ENCODE measurements at places on chromosomes 5 and 9.

GRCh38 chr9:2418619-2419018, 203.0 kb upstream of the VLDLR start:
- DNase-seq = peak; percentile 88

- DNase-seq = no peak
Observed at GRCh38 chr9:79107911-79108676, 463.7 kb upstream of the TLE4 start.

DNA sequence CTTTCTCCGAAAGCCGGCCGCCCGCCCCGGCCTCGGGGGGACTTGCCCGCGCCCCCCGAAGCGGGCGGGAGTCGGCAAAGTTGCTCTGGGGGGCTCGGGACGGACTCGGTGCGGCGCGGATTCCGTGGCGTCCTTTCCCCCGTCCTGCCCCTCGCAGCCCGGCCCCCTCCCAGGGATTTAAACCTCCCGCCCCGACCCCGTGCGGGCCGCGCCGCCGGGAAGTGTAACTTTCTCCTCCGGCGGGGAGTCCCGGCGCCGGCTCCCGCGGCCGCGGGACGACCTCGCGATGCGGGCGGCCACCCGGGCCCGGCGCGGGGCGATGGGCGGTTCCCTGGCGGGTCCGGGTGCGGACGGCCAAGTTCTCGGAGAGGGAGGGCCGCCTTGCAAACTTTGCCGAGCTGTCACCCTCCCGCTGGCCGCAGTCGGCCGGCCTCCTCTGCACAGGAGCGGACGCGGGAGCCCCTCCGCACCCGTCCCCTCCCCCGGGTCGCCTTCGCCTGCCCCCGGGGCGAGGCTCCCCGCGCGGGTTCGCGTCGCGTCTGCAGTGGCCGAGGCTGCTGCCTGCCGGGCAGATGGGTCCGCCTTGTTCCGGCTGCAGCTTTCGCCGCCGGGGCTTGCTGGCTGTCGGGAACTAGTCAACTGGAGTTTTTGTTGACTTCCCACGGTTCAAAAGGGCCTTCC, 732 bp downstream of the PBX3 start:
- no peak for DNase-seq

GRCh38 chr9:72871685-72872084, 81.2 kb downstream of the ALDH1A1 start:
- DNase-seq = no peak

DNA sequence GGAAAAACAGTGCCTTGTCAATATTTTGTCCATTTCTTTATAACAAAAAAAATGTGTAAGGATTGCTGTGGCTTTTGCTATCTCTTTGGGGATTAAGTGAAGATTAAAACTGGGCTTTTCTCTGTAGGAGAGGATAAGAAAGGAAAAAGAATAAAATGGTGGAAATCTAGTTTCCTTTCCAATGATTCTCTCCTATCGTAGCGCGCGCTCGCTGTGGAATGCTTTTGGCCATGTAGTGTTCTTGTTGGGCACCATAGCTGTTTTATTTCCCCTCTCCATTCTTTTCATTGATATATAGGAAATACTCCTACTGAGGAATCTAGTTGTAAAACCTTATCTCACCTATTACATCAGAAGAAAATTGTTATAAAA, 1.5 kb downstream of the STXBP1 start:
- DNase-seq = no peak

GRCh38 chr5:90410178-90410762, 714 bp upstream of the CETN3 start:
- no peak for DNase-seq

GRCh38 chr9:136249877-136250559, 4.4 kb upstream of the QSOX2 start:
- peak; percentile 46 for DNase-seq

GRCh38 chr5:159800131-159800840, 116.0 kb upstream of the ADRA1B start:
- no peak for DNase-seq

- no peak for DNase-seq
Observed at GRCh38 chr5:152456815-152457443, 51.9 kb upstream of the NMUR2 start.

DNA sequence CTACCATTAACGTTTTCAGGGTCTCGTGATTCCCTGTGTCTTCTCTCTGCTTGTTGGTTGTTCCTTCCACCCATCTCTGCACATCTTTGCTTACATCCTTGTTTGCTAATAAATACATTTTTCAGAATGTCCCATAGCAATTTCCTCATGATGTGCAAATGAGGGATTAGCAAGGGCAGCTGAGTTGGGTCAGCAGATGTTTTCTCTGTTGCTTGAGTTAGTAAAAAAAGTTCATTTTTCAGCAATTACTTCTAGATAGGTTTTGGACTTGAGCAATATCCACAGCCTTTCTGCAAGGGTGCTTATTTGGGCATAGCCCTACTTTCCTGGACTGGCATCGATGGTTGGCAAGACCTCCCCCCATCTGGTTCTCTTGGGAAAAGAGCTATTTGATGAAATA, 4.8 kb upstream of the TNFSF15 start:
- DNase-seq = no peak

DNA sequence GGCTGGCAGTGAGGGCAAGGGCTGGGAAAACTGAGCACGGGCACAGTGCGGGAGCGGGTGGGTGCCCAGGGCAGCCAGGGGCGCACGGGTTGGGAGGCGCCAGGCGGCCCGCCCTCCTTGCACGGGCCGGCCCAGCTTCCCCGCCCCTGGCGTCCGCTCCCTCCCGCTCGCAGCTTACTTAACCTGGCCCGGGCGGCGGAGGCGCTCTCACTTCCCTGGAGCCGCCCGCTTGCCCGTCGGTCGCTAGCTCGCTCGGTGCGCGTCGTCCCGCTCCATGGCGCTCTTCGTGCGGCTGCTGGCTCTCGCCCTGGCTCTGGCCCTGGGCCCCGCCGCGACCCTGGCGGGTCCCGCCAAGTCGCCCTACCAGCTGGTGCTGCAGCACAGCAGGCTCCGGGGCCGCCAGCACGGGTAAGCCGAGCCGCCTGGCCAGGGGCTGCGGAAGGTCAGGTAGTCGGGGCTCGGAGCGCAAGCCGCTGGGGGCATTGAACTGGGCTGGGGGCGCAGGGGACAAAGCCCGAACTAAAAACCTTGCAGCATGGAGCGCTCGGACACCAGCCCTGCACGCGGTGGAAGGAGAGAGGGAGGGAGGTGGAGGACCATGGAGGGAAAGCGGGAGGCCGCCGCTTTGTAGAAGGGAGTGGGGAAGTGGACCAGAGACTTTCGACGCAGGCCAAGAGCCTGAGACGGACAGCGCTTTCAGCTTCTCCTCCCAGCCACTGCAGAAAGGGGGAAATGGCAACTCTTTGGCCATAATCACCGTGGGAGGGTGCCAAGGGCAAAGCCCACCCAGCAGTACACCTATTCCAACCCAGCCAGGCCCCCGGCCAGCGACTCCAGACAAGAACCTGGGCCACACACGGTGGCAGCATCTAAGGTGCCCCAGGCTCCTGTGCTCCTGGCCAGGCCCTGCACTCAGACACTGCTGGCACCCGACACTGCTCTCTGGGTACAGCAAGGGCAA, at the start of gene TGFBI:
TGFBI (plus strand) TSS at position 207 of the 961 bp plus-strand sequence; CDS start at position 275, 68 bp downstream.
- no peak for DNase-seq

DNA sequence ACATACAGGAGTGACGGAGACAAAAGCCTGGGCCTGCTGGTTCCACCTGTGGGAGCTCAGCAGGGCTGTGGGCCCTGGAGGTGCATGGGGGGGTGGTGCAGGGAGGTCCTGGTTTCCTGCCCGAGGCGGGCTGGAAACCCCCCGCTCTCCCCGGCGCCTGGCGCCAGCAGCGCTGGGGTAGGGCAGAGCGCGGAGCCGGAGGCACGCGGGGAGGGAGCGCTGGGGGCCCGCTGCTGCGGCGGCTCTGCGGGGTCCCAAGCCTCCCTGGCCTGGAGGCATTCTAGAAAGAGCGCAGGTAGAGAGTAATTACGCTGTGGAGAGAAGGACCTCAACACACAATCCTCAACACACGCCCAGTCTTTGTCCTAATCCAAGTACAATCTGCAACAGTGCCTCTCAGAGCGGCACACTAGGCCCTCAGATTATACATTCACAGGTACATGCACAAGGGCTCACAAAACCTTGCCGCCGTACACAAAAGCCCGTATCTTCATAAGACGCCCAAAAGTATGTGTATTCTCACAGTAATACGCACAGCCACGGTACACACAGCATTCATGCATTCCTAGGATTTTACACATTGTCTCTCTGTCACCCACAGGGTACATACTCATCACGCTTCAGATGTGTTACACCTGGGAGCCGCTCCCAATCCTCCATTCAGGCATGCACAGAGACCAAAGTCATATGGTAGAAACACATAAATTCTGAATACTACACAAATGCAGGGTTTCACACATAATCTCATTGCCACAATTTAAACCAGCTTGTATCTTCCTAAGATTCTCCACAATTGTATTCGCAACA, 2.1 kb upstream of the HAND1 start:
- DNase-seq = no peak

- no peak for DNase-seq
Observed at GRCh38 chr5:22757776-22758175, 95.4 kb downstream of the CDH12 start.

DNA sequence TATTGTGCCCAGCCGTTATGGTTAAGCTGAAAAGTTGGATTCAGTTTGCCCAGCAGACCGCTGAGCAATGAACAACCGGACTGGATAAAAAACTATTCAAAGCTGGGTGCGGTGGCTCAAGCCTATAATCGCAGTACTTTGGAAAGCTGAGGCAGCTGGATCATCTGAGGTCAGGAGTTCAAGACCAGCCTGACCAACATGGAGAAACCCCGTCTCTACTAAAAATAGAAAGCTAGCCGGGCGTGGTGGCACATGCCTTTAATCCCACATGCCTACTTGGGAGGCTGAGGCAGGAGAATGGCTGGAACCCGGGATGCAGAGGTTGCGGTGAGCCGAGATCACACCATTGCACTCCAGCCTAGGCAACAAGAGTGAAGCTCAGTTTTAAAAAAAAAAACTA, 318.4 kb downstream of the RAB3C start:
- DNase-seq = no peak

- no peak for DNase-seq
Observed at GRCh38 chr5:64144425-64145215, 21.0 kb upstream of the RNF180 start.

DNA sequence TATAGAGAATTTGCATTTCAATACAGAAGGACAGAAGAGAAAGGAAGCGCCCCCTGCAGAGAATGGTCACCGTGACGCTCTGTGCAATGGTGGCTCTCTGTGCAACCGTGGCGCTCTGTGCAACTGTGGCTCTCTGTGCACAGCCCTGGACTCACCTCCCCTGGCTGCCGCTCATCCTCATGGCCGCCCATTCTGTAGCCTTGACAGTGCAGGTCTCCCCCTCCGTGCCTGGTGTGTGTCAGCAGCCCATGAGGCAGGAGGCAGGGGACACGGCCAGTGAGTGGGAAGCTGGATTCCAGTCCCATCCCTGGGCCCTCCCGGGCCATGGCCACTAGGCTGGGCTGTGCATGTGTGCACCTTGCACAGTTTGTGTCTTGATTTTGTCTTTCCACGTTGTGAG, 12.0 kb downstream of the EXOC3 start:
- DNase-seq = no peak

- no peak for DNase-seq
Observed at GRCh38 chr9:16721972-16722371, 148.5 kb downstream of the BNC2 start.

Data from NCI-H187 (cell line).